ENCODE measurements at places on chromosomes 3 and 15. TPM values are rescaled to one million over a fixed set of nuclear protein-coding genes. Genes with fewer than 3 reads are reported as not detected.

The NMNAT3 gene
- total RNA-seq: 1.4 TPM

The PIERCE2 gene
- total RNA-seq: 5.4 TPM

The SCG5 gene
- 2.1 TPM for total RNA-seq

The PDZRN3 gene
- total RNA-seq: not detected

The MELTF gene
- total RNA-seq: 51.7 TPM

The GPR176 gene
- total RNA-seq: 11.0 TPM

The CRBN gene
- total RNA-seq: 25.3 TPM

The IGDCC3 gene
- 0.09 TPM for total RNA-seq

The TERC gene
- total RNA-seq: 0.16 TPM

The CDHR4 gene
- total RNA-seq: 0.53 TPM

The IQCF5 gene
- total RNA-seq: not detected

The WDR93 gene
- 0.28 TPM for total RNA-seq

The NCK1 gene
- 27.8 TPM for total RNA-seq

The PAQR5 gene
- 117 TPM for total RNA-seq

The HTR3E gene
- total RNA-seq: not detected

The GASK1A gene
- not detected for total RNA-seq

The OR5K2 gene
- not detected for total RNA-seq

The MYZAP gene
- 0.72 TPM for total RNA-seq

The WDR49 gene
- total RNA-seq: not detected

The SKOR1 gene
- total RNA-seq: 0.03 TPM

The SEMA6D gene
- not detected for total RNA-seq

The HIGD1A gene
- total RNA-seq: 74.5 TPM

The NLGN1 gene
- total RNA-seq: not detected

The USP19 gene
- 26.9 TPM for total RNA-seq

The HGD gene
- total RNA-seq: 17.6 TPM

The ACTRT3 gene
- 2.8 TPM for total RNA-seq

The IL20RB gene
- 1.0 TPM for total RNA-seq

The GHSR gene
- total RNA-seq: not detected

The XCR1 gene
- total RNA-seq: not detected

All from A549 treated with CpdA at 1 μM for 4 hours (cell line).